ENCODE measurements at places on chromosomes 3 and 15. TPM values are rescaled to one million over a fixed set of nuclear protein-coding genes. Genes with fewer than 3 reads are reported as not detected.

DNA sequence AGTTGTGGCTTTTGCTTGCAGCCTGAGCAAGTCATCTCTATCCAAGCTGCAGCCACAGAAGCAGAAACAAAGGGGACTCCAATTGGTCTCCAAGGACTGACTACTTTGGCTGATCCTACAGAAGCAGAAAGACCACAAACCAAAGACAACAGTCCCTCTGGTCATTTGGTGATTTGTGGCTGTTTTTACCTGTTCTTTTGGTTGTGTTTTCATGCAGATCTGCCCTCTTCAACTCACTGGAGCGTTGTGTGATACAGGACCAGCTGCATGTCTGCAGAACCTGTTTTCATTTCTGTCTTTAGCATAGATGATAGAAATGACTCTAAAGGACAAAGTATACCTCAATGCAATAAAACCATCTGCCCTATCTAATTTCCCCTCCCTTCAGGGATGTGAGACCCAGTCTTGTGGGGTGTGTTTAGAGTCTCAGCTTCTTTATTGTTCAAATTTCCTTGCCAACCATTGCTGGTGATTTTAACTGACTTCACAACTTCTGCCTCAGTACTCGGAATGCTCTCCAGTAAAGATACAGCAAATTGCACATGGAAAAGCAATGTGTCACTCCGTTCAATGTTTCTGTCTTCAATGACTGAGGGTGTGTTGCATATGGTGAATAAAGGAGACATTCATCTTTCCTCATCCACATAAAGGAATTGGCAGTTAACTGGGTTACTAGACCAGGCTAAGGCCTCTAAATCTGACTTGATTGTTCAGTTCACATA is 48.9 kb upstream of the SLC7A14 start:
- H3K4me3 ChIP-seq, result no peak overlapping the region
- no peaks in the 10 kb centered on the region for H3K36me3 ChIP-seq
- no peaks in the 10 kb centered on the region for H3K4me1 ChIP-seq
- no peaks in the 10 kb centered on the region for H3K27me3 ChIP-seq
- no peak for DNase-seq

Gene BFSP2
- not detected for total RNA-seq

- peaks cover 8% of the 10 kb centered on the region for H3K4me1 ChIP-seq
- no peak overlapping the region for H3K4me3 ChIP-seq
- peaks cover 3% of the 10 kb centered on the region for H3K36me3 ChIP-seq
- no peaks in the 10 kb centered on the region for H3K27me3 ChIP-seq
Measured at GRCh38 chr3:37272741-37273140, 98.4 kb upstream of the LRRFIP2 start.

DNA sequence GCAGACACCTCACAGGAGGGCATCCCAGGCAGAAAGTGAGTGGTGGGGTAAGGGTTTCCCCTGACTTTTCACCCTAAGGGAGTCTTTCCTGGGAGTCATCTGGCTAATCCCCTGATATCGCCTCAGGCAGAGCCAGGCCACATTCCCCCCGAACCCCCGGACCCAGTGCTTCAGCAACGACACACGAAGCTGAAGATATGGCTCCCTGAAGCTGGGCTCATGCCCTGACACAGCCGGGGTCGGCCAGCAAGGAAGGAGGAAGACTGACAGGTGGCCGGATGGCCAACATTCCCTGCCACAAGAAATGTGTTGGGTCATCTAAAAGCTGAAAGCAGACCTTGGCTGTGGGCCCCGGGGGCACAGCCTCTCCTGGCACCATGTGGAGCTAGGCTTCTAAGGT is 14.4 kb downstream of the CHST13 start:
- no peaks in the 10 kb centered on the region for H3K4me1 ChIP-seq
- peaks cover 11% of the 10 kb centered on the region for H3K27me3 ChIP-seq
- no peak overlapping the region for H3K4me3 ChIP-seq
- H3K36me3 ChIP-seq, result no peaks in the 10 kb centered on the region
- no peak for DNase-seq
- no peak overlapping the region for H3K27ac ChIP-seq

All from ascending aorta (tissue), 2 donors.